Astrocyte of the spinal cord (primary cell): ENCODE measurements at places on chromosomes 16 and 17.
A peak's percentile ranks its signal among the peaks of the same experiment; 100 is the strongest.

- DNase-seq: no peak
Observed at GRCh38 chr16:67158637-67159600, 790 bp downstream of the TRADD start.

DNA sequence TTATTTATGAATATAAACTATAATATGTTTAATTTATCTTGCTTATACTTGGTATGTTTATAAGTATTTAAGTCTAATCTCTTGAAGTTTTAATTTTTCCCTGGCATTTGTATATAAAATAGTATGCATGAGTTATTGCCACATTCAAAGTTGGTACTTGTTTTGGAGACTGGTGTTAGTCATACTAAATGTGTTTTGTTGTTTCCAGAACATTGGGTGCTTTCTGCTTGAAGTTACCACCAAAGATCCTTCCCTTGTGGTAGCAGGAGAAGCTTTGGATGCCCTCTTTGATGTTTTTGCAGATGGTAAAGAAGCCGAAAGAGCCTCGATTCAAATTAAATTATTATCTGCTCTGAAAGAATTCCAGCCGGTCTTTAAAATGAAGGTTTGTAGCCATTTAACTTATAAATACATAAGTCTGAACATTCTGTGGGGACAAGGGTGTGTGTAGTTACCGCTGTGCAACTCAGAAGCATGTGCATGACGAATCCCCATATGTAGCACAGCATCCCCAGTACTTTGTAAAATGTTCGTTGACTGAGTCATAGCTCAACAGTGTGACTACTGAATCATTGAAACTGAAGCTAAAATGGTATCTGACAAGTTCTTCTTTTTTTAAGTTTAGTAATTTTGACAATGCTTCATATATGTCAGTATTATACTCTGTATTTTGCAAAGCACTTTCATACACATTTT lies 36.4 kb downstream of the HEATR3 start:
- peak; percentile 85 for DNase-seq

- peak; percentile 74 for DNase-seq
Observed at GRCh38 chr17:5832886-5833285, 237.3 kb upstream of the WSCD1 start.

GRCh38 chr17:9208381-9209105 lies 187.2 kb downstream of the NTN1 start:
- no peak for DNase-seq

- DNase-seq: peak; percentile 31
Observed at GRCh38 chr16:79751471-79752184, 151.1 kb upstream of the MAF start.

GRCh38 chr17:47214931-47215330 lies 5.8 kb downstream of the MYL4 start:
- DNase-seq: no peak

DNA sequence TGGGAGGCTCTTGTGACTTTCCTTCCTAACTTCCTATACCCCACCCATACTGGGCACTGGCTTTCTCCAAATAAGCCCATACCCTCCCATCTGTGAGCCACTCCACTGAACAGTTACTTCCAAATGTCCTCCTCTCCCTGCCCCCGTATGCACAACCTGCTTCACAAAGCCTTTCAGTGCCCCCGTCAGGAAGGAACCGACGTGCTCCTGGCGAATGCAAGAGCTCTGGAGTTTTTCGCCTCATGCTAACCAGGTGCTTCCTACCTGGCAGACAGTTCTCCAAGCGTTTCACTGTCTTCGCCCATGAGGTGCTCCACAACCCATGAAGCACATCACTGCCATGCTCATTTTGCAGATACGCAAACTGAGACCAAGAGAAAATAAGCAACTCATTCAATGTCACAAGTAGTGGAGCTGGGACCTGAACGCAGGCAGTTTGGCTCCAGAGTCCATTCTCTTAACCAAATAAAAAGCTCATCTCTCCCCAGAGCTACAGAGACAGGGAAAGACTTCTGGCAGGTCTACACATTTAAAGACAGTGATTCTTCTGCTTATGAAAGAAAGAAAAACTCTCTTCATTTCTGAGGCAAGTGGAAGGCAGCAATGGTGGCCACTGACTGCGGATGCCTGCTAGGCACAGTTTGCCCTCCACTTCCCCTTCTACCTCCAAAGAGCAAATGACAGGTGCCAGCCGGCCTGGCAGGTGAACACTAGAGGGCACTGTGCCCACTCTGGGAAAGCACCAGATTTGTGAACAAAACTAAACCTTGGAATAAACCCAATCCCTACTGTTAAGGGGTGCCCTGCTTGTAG lies 23.8 kb downstream of the SPHK1 start:
- peak; percentile 51 for DNase-seq

DNA sequence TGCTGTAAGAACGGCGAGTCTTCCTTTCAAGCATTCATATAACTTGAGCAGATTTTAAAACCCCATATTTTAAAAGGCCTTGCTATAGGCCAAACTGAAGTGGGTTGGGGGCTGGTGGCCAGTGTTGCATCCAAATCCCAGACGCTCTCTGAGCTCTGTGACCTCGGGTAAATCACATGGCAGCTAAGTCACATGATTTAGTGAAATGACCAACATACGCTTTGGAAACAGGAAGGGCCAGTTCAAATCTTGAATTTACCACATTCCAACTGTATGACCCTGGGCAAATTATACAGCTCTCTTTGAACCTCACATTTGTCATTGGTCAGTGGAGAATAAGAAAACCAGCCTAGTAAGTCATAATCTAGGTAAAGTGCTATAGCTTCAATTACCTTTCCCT lies 519.3 kb downstream of the HAPSTR1 start:
- no peak for DNase-seq

GRCh38 chr17:34246446-34246845 lies 8.6 kb upstream of the CCL2 start:
- DNase-seq: no peak

- no peak for DNase-seq
Observed at GRCh38 chr16:85424260-85425073, 188.7 kb upstream of the GSE1 start.

DNA sequence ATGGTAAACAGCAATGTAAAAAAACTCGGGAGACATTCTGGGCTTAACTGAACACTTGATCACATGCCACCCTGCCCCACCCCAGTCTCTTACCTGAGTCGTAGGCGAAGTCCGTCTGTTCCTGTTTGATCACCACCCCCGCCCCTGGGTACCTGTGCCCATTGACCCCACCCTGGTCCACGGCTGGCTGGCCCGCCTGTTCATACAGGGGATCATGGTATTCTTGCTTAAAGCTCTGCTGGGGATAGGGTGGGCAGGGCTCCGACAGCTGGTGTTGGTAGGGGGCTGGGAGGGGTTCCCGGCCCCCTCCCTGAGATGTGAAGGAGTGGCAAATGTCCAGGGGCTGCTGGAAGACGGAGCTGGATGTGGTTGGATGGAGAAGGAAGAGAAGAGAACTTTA lies 13.6 kb downstream of the ETV4 start:
- no peak for DNase-seq

DNA sequence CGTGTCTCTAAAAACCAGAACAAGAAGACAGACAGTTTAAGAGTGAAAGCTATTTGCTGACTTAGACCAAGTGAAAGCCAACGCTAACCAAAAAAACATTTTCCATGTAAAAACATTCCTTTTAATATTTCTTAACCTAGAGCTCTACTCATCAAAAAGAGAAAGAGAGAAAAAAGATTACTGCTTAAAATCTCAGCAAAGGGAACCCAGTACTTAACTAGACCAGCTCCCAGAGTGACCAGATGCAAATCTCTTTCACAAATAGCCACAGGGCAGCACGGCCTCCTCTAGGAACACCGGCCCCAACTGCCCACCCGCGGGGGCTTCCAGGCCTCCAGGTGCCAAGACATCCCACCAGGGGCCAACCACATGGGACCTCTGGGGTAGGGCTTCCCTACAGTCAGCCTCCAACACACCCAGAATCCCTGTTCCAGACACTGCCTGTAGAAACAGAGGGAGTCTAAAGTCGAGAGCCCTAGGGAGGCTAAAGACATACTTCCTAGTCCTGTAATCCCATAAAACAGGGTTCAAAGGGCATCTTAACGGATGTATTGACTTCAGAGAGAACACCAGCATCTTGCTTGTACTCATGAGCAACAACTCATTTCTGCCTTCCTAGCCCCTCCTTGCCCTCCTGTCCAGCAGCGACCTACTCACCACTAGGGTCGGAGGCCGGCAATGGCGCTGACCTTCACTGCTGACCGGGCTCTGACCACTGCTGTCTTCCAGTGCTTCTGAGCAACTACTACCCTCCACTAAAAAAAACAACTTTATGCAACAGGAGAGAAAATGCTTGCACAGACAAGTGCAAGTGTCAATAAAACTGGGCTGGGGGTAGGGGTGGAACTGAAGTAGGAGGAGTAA lies 21.3 kb downstream of the ZCCHC14 start:
- no peak for DNase-seq

DNA sequence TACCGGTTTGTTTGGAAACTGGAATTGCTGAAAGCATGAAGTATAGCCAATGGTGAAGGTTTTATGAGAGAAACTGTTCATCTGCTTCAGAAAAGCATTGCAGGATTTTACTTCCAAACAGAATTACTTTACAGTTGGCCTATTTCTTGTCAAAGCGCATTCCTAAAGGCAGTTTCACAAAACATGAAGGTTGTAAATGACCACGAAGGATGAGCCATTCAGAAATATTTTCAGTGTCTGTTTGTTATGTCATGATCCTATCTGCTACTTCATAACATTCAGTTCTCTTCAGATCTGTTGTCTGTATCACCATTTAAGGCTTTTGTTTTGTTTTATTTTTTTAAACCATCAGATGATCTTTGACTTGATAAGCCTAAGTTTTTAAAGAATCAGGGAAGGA lies 45.7 kb downstream of the AATF start:
- DNase-seq: peak; percentile 21

GRCh38 chr17:62617894-62618472 lies 9.5 kb upstream of the MRC2 start:
- DNase-seq: peak; percentile 45

- peak; percentile 53 for DNase-seq
Observed at GRCh38 chr17:69997332-69997731, 77.7 kb upstream of the KCNJ16 start.

GRCh38 chr17:58487589-58488427 lies at the start of gene HSF5:
TSS of gene HSF5 (minus strand) at chr17:58488408. CDS start at chr17:58488274, 134 bp downstream.
- peak; percentile 2 for DNase-seq

DNA sequence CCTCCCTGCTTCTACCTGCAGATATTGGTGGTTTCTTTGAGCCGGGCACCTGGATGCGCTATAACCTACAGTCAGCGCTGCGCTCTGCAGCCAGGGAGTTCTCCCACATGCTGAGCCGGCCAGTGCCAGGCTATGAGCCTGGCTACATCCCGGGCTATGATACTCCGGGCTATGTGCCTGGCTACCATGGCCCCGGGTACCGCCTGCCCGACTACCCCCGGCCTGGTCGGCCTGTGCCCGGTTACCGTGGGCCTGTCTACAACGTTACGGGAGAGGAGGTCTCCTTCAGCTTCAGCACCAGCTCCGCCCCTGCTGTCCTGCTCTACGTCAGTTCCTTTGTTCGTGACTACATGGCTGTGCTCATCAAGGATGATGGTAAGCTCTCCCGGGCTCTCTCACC lies 13.2 kb downstream of the CNTNAP1 start:
- no peak for DNase-seq

DNA sequence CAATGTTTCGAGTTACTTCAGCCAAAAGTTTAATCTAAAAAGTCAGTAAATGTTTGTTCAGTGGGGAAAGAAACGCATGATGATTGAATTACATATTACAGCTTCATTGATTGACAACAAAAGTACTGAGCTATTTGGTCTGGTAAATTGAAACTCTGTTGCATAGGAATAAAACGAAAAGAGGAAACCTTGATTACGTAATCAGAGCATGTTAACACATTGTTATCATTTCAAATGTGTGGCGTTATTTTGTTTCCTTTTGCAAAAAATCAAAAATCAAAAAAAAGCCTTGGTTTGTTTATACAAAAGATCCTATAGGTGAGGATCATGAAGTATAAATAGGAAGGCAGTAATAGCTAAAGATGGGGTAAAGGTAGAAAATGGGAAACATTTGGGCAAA lies 19.5 kb upstream of the CA10 start:
- DNase-seq: no peak

GRCh38 chr17:9204637-9205329 lies 183.5 kb downstream of the NTN1 start:
- DNase-seq: no peak

DNA sequence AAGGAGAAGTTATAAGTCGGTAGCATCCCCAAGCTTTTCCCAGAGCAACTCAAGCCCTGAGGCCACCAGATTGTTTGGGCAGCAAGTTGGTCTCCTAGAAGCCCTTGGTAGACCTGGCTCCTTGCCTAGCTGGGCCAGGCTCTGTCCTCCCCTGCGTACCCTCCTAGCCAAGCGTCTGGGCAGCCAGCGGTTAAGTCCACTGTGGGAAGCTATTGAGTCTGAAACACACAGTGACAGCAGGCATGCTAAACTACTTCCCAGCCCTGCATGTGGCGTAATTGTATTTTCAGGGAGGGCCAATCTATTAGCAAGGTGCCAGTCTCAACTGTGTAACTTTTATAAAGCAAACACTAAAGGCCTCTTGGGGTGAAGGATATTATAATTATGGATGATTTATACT lies 419.1 kb upstream of the RBFOX1 start:
- DNase-seq: no peak

GRCh38 chr16:22265351-22265750 lies 31.9 kb upstream of the POLR3E start:
- DNase-seq: no peak

DNA sequence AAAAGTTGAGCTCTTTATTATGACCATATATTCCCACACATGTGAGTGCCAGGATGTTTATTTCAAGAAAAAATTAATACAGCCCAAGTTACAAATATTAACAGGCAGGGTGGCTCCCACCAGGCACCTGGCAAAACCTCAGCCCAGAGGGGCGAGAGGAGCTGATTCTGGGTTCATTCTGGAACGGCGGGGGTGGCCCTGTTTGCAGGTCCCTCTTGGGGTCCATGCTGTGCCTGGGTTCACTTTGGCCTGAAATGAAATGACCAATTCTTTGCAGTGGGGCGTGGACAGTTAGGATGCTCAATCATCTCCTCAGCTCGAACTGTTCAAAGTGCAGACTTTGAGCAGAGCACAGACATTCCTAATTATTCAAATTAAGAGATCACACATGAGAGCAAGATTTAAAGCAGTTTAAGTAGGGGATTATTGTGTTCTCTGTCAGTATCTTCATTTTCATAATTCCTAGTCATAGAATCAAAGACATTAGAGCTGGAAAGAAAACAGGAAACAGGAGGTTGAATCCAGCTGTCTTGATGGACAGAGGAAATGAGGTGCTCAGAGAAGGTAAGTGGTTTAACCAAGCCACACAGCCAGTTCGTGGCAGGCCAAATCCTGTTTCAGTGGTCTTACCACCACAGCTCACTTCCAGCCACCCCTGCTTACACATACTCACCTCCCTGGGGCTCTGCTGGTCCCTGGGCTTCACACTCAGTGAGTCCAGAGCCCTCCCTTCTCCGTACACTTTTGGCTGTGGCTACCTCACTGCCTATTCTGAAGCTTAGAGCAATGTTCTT lies 363.9 kb upstream of the TNRC6C start:
- DNase-seq: no peak

GRCh38 chr17:31392002-31392855 lies 754 bp downstream of the RAB11FIP4 start:
- DNase-seq: no peak

- no peak for DNase-seq
Observed at GRCh38 chr16:67441271-67441753, 10.4 kb downstream of the HSD11B2 start.

- no peak for DNase-seq
Observed at GRCh38 chr17:19759568-19760549, 11.8 kb upstream of the ALDH3A1 start.

- DNase-seq: no peak
Observed at GRCh38 chr16:8714174-8714573, 39.8 kb downstream of the ABAT start.
